ENCODE measurements at places on chromosomes 2 and 18.

DNA sequence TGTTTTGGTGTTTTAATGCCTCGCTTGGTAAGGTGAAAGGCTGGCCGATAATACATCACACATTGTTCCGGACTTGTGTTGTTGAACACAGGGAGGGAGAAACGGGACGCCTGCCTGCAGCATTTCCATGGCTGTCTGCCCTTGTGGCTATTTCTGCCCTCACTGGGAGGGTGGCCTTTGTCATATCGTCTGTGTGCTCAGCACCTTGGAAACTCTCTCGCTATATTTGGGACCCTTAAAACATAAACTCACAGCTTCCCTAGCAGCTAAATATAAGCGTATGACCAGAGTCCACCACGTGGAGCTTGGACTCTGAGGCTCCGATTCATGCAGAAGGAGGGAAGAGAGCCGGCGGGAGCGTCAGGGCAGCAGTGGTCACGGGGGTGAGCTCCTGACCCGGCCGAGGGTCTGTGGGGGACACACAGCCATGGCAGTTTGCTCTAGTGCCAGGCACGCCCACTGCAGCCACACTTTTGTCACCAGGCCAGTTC lies 111.7 kb downstream of the SH3BP4 start:
- no peak for DNase-seq

- DNase-seq = no peak
These were observed 16.9 kb upstream of the VPS54 start for GRCh38 chr2:64036034-64036705.

- DNase-seq = no peak
These were observed 224.4 kb upstream of the COPS8 start for GRCh38 chr2:236861196-236861875.

GRCh38 chr2:168649105-168649504 lies 153.3 kb upstream of the NOSTRIN start:
- no peak for DNase-seq

DNA sequence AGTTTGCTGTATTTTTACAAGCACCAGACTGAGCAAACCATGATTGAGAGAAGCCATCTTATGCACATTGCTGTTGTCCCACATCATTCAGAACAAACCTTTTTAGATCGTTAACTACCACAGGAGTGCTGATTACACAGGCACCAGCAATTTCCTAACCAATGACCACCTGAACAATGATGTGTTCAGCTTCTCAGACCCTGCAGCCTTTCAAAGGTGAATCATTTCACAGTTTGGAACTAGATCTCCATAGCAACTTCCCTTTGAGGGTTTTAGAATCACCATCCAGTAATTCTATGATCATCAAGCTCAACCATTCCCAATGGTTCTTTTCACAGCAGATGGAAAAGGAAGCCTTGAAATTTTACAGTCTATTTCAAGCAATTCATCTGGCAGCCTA lies 71.4 kb downstream of the OLA1 start:
- no peak for DNase-seq

- DNase-seq = peak; percentile 74
These were observed 89.4 kb downstream of the CELF4 start for GRCh38 chr18:37476182-37476581.

GRCh38 chr2:32772638-32773447 lies 145.0 kb downstream of the TTC27 start:
- peak; percentile 71 for DNase-seq

GRCh38 chr18:9055185-9055584 lies 47.3 kb upstream of the NDUFV2 start:
- peak; percentile 45 for DNase-seq

DNA sequence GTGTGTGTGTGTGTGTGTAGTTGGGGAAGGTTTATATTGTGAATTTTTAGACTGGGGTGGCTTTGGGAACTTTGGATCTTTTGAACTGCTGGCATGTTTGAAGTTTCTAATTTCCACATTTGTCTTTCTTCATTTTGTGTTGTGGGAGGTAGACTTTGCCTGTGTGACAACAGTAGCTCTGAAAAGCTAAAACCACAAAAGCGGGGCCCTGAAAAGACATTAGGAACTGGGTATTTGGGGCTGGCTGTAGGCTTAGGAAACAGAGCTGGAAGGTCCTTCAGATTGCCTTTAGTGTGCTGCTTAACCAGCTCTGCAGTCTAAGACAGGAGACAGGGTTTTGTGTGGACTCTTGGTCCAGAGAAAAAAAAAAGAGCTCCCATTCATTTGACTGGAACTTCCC lies 27.2 kb upstream of the DOCK10 start:
- no peak for DNase-seq

- DNase-seq = no peak
These were observed 124.2 kb upstream of the CXCR4 start for GRCh38 chr2:136242100-136242499.

- DNase-seq = peak; percentile 67
These were observed 797 bp downstream of the TTC32 start for GRCh38 chr2:19900931-19901441.

DNA sequence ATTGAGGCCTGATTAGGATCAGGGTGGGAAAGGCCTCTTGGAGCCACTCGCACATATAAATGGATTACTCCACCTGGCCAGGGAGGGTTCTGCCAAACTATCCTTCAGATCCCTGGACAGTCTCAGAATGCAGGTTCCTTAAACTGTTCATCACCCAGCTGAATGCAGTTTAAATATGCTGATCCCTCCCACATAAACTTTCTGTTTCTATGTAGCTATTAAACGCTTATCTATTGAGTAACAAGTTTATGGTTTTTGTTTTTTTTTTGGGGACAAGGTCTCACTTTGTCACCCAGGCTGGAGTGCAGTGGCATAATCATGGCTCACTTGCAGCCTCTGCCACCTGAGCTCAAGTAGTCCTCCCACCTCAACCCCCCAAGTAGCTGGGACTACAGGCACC lies 1.9 kb downstream of the CAD start:
- peak; percentile 18 for DNase-seq

All from erythroblast (primary cell).